ENCODE measurements at places on chromosomes 2 and 18. TPM values are rescaled to one million over a fixed set of nuclear protein-coding genes. Genes with fewer than 3 reads are reported as not detected.

Gene IL1R1
- 23.9 TPM for total RNA-seq

Gene CDKL4
- not detected for total RNA-seq

Gene DLX1
- total RNA-seq = 0.19 TPM

Gene NOL4
- 1.3 TPM for total RNA-seq

DNA sequence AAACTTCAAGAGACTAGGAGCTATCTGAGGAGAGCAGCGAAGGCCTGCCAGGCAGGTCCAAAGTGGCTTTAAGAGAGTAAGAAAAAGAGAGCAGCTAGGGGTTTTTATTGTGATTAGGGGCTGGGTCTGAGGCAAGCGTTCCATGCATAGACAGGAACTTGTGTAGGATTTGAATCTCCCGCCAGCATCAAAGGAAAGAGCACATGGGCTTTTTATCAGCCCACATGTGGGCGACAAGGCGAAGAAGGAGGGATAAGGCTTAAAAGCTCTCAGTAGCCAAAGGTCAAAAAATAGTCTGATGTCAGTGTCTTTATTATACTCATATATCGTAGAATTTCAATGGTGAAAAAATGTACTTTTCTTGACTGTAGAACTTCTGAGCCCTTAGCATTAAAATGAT is 178.5 kb upstream of the TMEFF2 start:
- no peak overlapping the region for H3K27ac ChIP-seq
- H3K4me3 ChIP-seq = no peak overlapping the region
- H3K27me3 ChIP-seq = no peaks in the 10 kb centered on the region
- no peaks in the 10 kb centered on the region for H3K4me1 ChIP-seq

DNA sequence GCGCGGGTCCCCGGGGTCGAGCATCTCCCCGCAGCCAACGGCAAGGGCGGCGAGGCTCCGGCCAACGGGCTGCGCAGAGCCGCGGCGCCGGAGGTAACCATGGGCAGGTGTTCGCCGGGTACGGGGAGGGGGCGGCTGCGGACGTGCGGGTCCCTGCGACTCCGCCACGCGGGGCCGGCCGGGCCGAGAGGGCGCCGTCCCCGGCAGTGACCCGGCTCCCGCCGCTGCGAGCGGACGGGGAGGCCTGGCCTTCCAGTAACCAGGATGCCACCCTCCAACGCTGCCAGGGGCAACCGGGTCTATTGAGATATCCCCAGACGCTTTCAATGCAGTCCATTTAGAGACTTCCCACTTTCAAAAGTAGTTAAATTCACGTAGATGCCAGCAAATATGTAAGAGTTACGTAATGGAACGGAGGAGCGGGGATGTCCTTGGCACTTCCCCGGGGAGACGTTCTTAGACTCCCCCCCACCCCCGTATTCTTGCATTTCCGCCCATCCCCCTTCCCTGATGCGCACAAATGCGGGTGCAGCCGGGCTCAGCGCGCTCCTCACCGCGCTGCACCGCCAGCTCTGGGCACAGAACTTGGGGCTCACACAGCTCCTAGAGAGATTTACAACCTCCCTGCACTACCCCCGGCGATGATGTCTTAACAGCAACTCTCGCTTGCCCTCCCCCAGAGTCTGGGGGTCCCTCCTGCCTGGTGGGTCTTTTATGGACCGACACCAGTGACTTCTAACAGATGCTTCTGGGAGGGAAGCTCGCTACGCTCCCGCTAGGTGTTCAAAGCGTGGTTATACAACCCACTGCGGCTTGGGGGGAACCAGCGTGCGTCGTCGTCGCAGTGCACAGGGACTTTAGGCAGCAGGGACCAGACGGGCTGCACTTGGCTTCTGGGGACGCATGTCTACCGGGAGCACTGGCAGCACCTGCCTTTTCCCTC is 657 bp downstream of the SGPP2 start:
- peak overlapping the region; percentile 86 for H3K27ac ChIP-seq
- peak overlapping the region; percentile 76 for H3K4me3 ChIP-seq
- DNase-seq = peak; percentile 52
- H3K27me3 ChIP-seq = no peaks in the 10 kb centered on the region

DNA sequence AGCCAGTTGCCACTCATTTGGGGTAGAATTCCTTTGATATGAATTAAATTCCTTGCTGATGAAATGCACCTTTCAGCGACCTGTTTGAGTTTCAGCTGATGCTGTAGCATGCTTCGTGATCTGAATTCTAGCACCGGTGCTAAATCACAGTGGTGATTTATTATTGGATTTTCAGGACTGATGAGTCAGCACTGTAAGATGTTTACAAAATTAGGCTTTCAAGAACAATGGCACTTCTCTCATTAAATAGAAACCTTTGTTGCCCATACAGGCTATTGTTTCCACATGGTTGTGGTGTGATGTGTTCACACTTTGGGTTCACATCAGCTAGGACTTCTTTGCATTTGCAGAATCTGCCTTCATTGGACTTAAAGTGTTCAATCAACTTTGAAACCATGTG is 687.7 kb downstream of the ARHGAP15 start:
- no peaks in the 10 kb centered on the region for H3K27me3 ChIP-seq
- no peaks in the 10 kb centered on the region for H3K4me1 ChIP-seq
- H3K4me3 ChIP-seq = no peak overlapping the region
- H3K36me3 ChIP-seq = no peaks in the 10 kb centered on the region
- no peak overlapping the region for H3K27ac ChIP-seq

GRCh38 chr2:20012282-20013125 is at the start of gene MATN3:
Gene MATN3, minus strand, starts transcription at chr2:20012668. Its CDS starts 37 bp downstream, at chr2:20012631.
- DNase-seq = peak; percentile 48
- no peaks in the 10 kb centered on the region for H3K36me3 ChIP-seq
- no peaks in the 10 kb centered on the region for H3K4me1 ChIP-seq
- H3K27ac ChIP-seq = no peak within 1 kb of the TSS
- peak within 1 kb of the TSS; percentile 47 for H3K4me3 ChIP-seq

GRCh38 chr2:160328811-160329527 is 128.9 kb upstream of the ITGB6 start:
- DNase-seq = no peak
- H3K4me1 ChIP-seq = peaks cover 2% of the 10 kb centered on the region
- no peak overlapping the region for H3K4me3 ChIP-seq
- H3K27ac ChIP-seq = no peak overlapping the region
- no peaks in the 10 kb centered on the region for H3K36me3 ChIP-seq

GRCh38 chr2:85240055-85240454 is 87.7 kb downstream of the TGOLN2 start:
- H3K27me3 ChIP-seq = no peaks in the 10 kb centered on the region
- no peak overlapping the region for H3K4me3 ChIP-seq
- H3K27ac ChIP-seq = no peak overlapping the region
- H3K36me3 ChIP-seq = no peaks in the 10 kb centered on the region
- no peak for DNase-seq

- no peak for DNase-seq
- H3K4me1 ChIP-seq = no peaks in the 10 kb centered on the region
- no peaks in the 10 kb centered on the region for H3K27me3 ChIP-seq
- no peak overlapping the region for H3K27ac ChIP-seq
- no peaks in the 10 kb centered on the region for H3K36me3 ChIP-seq
These were observed 144.8 kb upstream of the NDUFV2 start for GRCh38 chr18:8957731-8958130.

DNA sequence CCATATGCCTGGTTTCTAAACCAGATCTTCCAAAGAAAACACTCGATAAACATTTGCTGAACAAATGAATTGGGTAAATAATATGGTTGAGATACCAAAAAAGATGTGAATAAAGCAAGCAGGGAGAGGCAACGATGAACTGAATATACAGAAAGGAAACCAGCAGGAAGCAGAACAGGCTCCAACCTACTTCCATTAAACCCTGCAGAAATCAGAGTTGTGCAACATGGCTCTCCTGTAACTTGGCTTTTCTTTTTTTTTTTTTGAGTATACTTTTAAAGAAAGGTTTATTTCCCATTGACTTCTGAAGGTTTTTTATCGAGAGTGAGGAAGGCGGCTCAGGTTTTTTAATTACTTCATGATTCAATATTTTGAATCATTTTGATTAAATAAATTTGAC is 23.5 kb downstream of the ITSN2 start:
- no peaks in the 10 kb centered on the region for H3K36me3 ChIP-seq
- no peaks in the 10 kb centered on the region for H3K27me3 ChIP-seq
- DNase-seq = no peak
- H3K27ac ChIP-seq = no peak overlapping the region
- H3K4me3 ChIP-seq = no peak overlapping the region

- H3K27ac ChIP-seq = no peak overlapping the region
- no peaks in the 10 kb centered on the region for H3K36me3 ChIP-seq
- H3K4me1 ChIP-seq = no peaks in the 10 kb centered on the region
- H3K27me3 ChIP-seq = no peaks in the 10 kb centered on the region
These were observed 29.8 kb upstream of the SCN1A start for GRCh38 chr2:166157578-166157977.

DNA sequence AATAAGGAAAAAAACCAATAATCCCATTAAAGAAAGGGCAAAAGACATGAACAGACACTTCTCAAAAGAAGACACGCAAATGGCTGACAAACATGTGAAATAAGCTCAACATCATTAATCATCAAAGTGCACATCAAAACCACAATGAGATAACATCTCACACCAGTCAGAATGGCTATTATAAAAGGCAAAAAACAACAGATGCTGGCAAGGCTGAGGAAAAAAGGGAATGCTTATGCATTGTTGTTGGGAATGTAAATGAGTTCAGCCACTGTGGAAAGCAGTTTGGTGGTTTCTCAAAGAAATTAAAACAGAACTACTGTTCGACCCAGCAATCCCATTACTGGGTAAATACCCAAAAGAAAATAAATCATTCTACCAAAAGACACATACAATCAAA is 285.6 kb downstream of the NR4A2 start:
- no peaks in the 10 kb centered on the region for H3K27me3 ChIP-seq

GRCh38 chr2:62968168-62968567 is 82.5 kb upstream of the OTX1 start:
- no peaks in the 10 kb centered on the region for H3K4me1 ChIP-seq
- H3K27ac ChIP-seq = no peak overlapping the region
- no peak overlapping the region for H3K4me3 ChIP-seq
- H3K27me3 ChIP-seq = no peaks in the 10 kb centered on the region

All from colonic mucosa (tissue), 4 donors.